ENCODE measurements at places on chromosomes 7 and 10.

GRCh38 chr7:107021600-107021999 is 22.9 kb upstream of the PRKAR2B start:
- DNase-seq: no peak

DNA sequence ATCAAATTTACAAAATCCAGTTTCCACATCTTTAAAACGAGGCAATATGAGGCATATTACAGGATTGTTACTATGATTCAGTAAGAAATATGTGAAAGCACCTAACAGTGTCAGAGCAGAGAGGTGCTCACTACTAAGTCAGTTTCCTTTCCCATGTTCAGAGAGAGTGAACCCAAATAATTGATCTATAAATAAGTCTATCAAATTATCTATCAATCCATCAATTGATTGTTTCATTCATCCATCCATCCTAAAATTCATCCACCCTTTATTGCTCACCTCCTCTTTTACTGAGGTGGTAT is 340.8 kb downstream of the SUGCT start:
- DNase-seq: no peak

DNA sequence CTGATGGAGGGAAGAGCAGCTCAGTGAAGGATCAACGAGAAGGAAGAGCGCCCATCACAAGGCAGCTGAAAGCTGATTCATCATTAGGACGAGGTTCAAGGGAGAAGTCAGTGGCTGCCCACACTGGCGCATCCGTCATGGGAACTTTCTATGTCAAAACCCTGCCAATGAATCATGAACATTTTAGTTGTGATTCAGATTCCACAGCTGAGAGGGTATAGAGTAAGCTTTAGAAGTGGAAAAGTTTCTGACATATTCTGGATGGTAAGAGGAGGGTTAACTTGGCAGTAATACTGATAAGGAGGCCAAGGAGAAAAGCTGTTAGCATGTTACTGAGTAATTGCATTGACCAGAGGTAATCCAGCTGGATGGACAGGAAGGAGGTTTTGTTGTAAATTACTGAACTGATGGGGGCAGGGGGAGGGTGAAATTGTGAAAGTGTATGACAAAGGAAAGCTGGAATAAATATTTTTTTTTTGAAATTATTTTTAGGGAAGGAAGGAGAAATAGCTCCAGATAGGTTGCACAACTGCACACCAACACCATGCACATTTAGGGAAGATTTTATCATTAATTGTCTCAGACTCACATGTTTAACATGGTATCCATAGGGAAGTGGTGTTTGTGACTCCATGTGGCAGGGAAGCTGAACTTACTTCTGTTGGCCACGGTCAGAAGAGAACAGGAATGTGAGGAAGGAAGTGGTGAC is 78.3 kb upstream of the NRP1 start:
- DNase-seq: no peak

DNA sequence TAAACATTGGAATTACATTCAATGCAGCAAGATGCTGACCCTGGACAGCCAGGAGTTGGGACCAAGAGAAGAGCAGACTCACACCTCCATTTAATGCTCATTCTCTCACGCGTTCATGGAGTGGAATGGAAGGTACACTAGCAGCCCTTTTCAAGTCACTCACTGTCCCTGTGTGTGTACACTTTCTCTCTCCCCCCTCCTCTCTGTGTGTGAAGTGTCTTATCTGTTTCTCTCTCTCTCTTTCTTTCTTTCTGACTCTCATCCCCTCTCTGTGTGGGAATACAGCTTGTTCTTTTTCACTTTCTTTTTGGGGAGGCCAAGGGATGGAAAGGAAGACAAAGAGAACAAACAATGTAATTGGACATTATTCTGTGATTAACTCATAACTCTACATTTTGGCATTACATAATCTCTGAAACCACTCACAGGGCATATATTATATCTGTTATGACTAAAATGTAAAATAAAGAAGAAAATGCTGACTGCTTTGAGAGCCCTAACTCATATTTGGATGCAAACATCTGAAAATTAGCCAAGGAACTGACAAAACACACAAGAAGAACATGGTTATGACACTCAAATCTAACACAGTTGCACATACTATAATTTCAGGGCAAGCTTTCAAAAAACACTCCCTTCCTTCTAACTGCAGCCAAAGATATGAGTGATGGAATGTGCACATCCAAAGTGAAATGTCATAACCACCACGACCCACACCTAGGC is 188.8 kb downstream of the PARD3 start:
- peak; percentile 46 for DNase-seq

DNA sequence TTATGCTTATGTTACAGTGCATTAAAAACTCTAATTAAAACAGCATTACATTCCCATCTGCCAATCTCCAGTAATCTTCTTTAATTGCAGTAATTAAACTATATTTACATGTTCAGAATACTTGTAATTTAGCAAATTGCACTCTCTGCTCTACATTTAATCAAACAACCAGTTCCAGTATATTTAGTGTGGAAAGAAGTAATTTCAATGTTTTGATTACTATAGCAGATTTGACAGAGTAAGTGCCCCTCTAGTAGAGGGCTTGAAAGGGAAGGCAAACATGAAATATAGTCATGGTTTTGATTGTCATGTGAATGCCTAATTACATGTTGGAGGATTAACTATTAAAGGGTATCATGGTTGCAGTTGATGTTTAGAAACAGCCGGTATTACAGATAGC is 739.7 kb downstream of the AUTS2 start:
- no peak for DNase-seq

DNA sequence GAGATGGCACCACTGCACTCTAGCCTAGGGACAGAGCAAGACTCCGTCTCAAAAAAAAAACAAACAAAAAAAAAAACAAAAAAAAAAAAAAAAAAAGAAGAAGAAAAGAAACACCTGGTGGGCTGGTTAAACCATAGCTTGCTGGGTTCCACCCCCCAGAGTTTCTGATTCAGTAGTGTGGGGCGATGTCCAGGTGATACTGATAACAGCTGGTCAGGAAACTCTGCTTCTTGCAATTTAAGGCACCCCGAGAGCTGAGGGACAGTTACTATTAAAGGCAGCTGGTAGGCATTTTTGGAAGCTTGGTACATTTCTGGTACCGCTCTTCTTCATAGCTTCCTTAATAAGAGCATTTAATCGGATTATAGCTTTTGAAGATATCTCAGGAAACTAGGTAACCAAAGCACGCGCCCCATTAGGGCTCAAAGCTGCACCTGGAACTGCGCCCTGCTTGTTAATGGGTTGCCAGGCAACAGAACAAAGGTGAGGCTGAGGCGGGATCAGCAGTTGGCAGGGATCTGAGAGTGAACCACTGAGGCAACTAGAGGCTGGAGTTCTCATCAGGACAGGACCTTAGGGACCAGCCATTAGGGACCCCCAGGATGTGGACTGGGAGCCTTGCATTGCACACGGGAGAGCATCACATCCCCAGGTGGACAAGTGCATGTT is 6.5 kb upstream of the SDK1 start:
- no peak for DNase-seq

DNA sequence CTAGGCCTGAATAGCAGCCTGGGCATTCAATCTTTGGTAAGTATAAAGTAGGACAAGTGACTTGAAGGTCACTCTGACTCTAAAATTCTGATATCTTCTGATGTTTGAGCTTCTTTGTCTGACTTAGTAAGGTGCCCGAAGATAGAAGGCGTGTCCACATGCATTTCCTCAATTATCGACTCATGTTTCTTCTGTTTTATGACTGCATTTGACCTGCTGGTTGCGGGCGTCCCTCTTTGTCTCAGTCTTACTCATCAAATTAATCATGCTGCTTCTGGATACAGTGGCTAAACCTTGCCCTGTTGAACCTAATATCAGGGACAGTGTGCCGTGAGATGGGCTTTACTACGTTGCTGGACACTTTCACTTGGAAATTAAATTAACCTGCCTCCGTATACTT is 534.1 kb downstream of the SDK1 start:
- no peak for DNase-seq

DNA sequence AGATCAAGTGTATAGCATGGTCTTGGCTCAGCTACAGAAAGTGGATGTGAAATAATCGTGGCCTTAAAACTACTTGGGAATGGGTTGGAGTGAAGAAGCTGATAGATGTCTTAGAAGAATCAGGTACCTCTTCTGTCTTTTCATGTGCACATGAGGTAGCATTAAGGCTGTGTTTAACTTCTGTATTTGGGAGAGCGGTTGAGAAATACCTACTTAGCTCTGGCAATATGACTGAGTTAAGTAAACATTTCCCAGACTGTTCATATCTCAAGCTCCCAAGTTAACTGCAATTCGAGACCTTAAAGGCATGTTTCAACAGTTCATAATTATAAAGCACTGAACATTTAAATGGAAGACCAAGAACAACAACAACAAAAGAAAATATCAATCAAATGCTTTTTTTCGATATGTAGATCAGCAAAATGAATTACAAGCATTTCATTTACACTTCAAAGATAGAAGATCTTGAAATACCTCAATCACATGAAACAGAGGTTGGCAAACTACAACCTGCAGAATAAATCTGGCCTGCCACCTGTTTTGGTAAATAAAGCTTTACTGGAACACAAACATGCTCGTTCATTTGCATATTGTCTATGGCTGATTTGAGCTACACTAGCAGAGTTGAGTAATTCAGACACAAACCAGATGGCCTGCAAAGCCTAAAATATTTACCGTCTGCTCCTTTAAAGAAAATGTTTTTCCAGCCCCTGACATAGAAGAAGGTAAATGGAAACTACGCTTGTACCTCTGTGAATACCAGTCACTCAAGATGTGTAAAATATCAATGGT is 337.1 kb upstream of the GLI3 start:
- no peak for DNase-seq

DNA sequence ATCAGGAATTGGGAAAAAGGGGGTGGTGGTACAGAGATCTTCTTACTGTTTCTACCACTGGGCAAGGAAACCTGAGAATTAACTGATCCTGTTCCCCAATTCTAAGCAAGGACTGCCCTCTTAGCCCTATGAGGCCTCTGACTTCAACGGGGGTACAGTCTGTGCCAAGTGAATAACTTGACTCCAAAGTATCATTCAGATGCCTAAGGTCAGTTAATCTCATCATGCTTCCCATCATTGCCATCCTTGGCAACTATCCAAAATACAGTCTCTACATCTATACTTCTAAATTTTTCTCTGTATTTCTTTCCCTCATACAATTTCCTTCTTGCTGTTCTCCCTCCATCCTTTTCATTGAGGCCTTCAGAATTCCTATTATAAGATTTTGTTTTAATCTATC is 10.5 kb downstream of the PPP3CB start:
- DNase-seq: no peak

DNA sequence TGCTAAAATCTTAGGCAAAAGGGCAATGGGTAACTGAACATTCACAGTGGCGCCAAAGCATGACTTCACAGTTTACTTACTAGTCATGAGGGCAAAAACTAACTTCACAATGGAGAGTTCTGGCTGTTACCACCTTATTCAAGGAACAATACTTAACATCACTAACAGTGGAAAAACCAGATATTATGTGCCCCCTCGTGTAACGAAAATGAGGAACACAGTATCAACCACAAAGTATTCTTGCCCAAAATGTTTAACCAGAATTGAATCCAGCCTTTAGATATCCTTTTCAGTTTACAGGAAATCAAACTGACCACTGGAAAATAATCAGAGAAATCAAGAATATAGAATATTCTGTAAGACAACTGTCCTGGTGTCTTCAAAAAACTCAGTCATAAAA is 9.5 kb downstream of the C7orf25 start:
- no peak for DNase-seq

- no peak for DNase-seq
Observed at GRCh38 chr10:47146572-47146971, 153.4 kb upstream of the GDF10 start.

GRCh38 chr7:105791926-105792325 is 84.5 kb downstream of the ATXN7L1 start:
- no peak for DNase-seq

- DNase-seq: no peak
Observed at GRCh38 chr7:18572154-18572553, 76.6 kb downstream of the HDAC9 start.

- DNase-seq: peak; percentile 65
Observed at GRCh38 chr10:92244796-92245195, 46.1 kb downstream of the CPEB3 start.

GRCh38 chr10:56123247-56123646 is 237.8 kb downstream of the ZWINT start:
- DNase-seq: no peak

- DNase-seq: no peak
Observed at GRCh38 chr10:6607182-6607581, 27.1 kb upstream of the PRKCQ start.

DNA sequence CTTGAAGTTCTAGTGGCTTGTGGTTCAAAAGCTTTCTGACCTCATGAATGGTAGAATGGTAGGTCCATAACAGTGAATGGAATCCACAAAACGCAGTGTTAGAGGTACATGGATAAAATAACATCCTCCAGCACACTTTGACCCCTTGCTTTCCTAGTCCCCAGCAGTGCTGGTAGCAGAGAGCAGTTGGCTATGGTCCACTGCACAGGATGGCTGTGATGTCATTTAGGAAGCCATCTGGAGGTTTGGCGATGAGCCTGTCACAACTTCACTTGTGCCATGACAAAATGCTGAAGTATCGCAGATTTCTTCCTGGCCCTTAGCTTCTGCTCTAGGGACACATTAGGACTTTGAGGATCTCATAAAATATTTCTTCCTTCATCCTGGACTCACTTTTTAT is 300.0 kb upstream of the FZD8 start:
- DNase-seq: no peak

GRCh38 chr10:69739634-69740033 is 62.1 kb upstream of the COL13A1 start:
- no peak for DNase-seq

- DNase-seq: no peak
Observed at GRCh38 chr7:121105262-121105661, 116.8 kb downstream of the CPED1 start.

DNA sequence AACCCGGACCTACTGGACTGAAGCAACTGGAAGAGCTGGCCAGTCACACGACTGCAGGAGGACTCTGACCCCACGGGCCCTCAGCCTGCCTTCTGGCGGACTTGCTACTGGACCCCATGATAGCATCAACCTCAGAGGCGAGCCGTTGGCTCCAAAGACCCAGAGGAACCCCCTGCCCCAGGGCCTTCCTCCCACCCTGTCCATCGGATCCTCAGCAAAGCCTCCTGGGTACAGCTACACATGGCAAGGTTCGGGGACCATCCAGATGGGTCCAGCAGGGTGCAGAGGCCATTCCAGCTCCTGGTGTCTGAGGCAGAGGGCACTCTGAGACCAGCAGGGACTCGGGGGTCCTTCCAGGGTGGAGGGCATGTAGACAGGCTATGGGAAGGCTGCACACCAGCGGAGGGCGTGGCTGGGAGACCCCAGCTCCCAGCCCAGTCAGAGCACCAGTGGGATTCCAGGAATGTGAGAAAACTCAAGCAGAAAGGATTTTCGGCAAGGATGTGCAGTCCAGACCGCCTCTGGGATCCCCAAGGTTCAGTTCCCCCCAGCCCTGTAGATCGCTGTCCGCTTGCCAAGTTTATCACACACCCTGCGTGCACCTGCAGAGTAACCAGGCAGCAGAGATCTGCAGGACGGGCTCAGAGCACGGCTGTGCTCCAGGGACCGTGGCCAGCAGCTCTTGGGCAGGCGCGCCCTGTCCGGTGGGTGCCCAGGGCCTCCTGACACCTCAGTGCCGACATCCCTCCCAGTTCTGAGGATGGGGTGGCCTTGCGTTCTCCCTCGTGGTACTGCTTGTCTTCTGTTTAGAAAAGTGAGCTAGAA is 89.8 kb upstream of the PPP2R2D start:
- DNase-seq: no peak

- no peak for DNase-seq
Observed at GRCh38 chr7:156889089-156889488, 3.9 kb downstream of the LMBR1 start.

Measured in GM06990 (cell line).